Lower lobe of right lung (tissue), 2 donors: ENCODE measurements at places on chromosomes 1 and 21. TPM values are rescaled to one million over a fixed set of nuclear protein-coding genes. Genes with fewer than 3 reads are reported as not detected.
A peak's percentile ranks its signal among the peaks of the same experiment; 100 is the strongest.

DNA sequence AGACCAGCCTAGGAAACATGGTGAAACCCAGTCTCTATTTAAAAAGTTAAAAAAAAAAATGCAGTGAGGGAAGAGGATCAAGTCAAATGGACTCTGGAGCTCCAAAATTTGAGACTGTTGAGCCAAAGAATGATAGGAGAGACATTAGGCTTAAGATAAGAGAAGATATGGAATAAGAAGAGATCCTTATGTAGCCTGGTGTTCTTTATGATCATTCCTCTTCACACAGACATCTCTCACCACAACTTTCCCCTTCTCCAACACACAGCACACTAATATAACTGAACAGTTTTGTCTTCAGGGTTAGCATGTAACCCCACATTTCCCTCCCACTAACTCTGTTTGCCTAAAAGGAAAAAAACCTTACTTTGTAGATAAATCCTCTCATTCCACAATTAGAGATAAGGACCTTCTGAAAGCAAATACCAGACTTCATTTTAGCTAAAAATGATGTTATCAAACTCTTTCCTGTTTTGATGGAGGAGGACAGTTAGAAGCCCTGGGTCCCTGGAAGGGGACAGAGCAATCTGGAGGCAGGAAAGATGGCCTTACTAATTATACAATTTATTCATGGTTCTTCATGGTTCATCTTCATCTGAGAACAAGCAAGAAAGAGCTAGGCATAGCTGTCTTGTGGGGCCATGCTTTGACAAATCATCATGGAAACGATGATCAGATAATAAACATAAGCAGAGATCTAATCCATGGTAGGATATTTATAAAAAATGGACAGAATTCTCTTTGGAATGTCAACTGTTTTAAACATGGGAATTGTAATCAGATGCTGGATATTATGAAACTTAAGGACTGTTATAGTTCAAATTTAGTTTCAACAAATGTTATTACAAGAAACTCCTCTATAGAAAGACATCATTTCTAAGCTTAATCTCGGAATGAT, 96.7 kb upstream of the S1PR1 start:
- H3K4me1 ChIP-seq, result peaks cover 22% of the 10 kb centered on the region
- H3K4me3 ChIP-seq, result no peak overlapping the region
- H3K27me3 ChIP-seq, result no peaks in the 10 kb centered on the region
- no peak for DNase-seq
- no peaks in the 10 kb centered on the region for H3K36me3 ChIP-seq

- peak overlapping the region; percentile 55 for H3K27ac ChIP-seq
- no peaks in the 10 kb centered on the region for H3K36me3 ChIP-seq
- H3K27me3 ChIP-seq, result no peaks in the 10 kb centered on the region
- no peak overlapping the region for H3K4me3 ChIP-seq
- no peak for DNase-seq
- H3K4me1 ChIP-seq, result peaks cover 80% of the 10 kb centered on the region
Observed at GRCh38 chr1:207831517-207832327, 79.2 kb downstream of the CD34 start.

The OR2G6 gene
- total RNA-seq, result not detected

GRCh38 chr1:55150880-55151588, 64.1 kb downstream of the USP24 start:
- H3K4me3 ChIP-seq, result no peak overlapping the region
- no peak overlapping the region for H3K27ac ChIP-seq
- peaks cover 6% of the 10 kb centered on the region for H3K4me1 ChIP-seq
- no peaks in the 10 kb centered on the region for H3K27me3 ChIP-seq
- peaks cover 70% of the 10 kb centered on the region for H3K36me3 ChIP-seq
- DNase-seq, result no peak

The HCRTR1 gene
- total RNA-seq, result not detected

DNA sequence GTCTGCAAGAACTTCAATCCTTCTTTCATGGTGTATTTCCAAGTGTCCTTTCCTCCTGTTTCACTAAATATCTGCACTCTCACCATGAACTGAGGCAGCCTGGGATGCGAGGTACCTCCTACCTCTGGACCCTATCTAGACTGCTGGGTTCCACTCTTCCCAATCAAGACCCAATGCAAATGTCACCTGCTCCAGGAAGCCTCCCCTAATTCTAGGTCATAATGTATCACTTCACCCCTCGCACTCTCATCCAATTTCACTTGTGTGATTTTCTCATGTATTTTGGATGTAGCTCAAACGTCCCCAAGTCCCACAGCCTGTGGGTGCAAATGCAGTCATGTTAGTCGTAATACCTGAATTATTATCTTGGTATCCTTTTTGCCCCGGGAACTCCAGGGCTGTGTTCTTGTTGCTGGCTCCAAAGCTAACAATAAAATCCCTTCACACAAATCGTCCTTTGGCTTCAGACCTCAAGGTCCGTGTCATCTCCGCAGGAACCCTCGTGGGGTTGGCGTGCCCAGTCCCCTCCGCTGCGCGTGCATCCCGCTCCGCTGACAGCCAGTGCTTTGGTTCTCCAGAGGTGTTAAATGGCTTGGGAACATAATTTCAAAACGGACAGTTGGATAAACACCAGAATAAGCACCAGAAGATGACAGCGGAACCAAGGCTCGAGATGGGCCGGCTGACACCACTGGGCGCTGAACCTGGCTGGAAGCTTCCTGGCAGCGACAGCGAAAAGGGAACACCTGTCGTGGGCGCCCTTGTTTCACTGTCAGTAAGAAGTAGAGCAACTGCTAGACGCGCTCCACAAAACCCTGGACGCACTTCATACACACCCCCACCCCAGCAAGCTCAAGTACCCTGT, 1.0 kb upstream of the BACH1 start:
- no peak for DNase-seq
- H3K4me3 ChIP-seq, result peak overlapping the region; percentile 81
- no peaks in the 10 kb centered on the region for H3K36me3 ChIP-seq
- H3K27me3 ChIP-seq, result no peaks in the 10 kb centered on the region
- peak overlapping the region; percentile 93 for H3K27ac ChIP-seq

- DNase-seq, result no peak
- no peaks in the 10 kb centered on the region for H3K27me3 ChIP-seq
- no peak overlapping the region for H3K27ac ChIP-seq
- H3K4me3 ChIP-seq, result no peak overlapping the region
Observed at GRCh38 chr21:29753216-29753615, 186.6 kb downstream of the GRIK1 start.

The ANGPTL7 gene
- total RNA-seq, result 0.80 TPM

The HORMAD1 gene
- total RNA-seq, result 2.7 TPM

GRCh38 chr1:94514095-94514727, 27.3 kb downstream of the F3 start:
- DNase-seq, result no peak
- no peak overlapping the region for H3K4me3 ChIP-seq
- peaks cover 25% of the 10 kb centered on the region for H3K36me3 ChIP-seq
- no peak overlapping the region for H3K27ac ChIP-seq
- no peaks in the 10 kb centered on the region for H3K27me3 ChIP-seq

GRCh38 chr1:159829822-159830465, 3.3 kb downstream of the SLAMF8 start:
- no peak overlapping the region for H3K27ac ChIP-seq
- peaks cover 3% of the 10 kb centered on the region for H3K36me3 ChIP-seq
- DNase-seq, result no peak
- no peaks in the 10 kb centered on the region for H3K27me3 ChIP-seq
- peak overlapping the region; percentile 11 for H3K4me3 ChIP-seq
- peaks cover 54% of the 10 kb centered on the region for H3K4me1 ChIP-seq

The KPRP gene
- total RNA-seq, result not detected

The LPAR3 gene
- 5.7 TPM for total RNA-seq

The SPTA1 gene
- 0.50 TPM for total RNA-seq

- no peak overlapping the region for H3K4me3 ChIP-seq
- H3K27ac ChIP-seq, result no peak overlapping the region
- H3K4me1 ChIP-seq, result no peaks in the 10 kb centered on the region
Observed at GRCh38 chr1:213697192-213697802, 290.5 kb upstream of the PROX1 start.

DNA sequence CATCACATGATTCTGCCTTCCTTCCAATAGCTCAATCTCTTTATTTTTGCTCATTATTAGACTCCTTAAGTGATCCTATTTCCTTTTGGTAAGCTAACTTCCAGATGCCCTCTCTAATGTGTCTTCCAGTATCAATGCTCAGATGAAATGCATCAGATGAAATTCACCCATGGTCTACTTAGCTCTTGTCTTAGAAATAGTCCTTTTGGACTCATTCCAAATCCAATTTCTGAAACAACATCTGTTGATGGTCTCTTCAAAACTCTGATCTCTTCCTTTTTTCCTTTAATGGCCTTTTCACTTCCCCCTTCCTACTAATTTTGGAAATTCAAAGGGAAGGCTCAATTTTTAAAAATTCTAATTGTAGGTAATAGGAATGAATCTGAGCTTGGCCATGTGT, 81.1 kb upstream of the GREM2 start:
- DNase-seq, result no peak
- no peaks in the 10 kb centered on the region for H3K36me3 ChIP-seq
- no peaks in the 10 kb centered on the region for H3K4me1 ChIP-seq

The STUM gene
- total RNA-seq, result 0.83 TPM

The ZNF697 gene
- total RNA-seq, result 8.7 TPM

- no peaks in the 10 kb centered on the region for H3K27me3 ChIP-seq
- H3K36me3 ChIP-seq, result no peaks in the 10 kb centered on the region
- no peak overlapping the region for H3K4me3 ChIP-seq
- DNase-seq, result no peak
Observed at GRCh38 chr21:14913638-14914037, 151.2 kb downstream of the NRIP1 start.

DNA sequence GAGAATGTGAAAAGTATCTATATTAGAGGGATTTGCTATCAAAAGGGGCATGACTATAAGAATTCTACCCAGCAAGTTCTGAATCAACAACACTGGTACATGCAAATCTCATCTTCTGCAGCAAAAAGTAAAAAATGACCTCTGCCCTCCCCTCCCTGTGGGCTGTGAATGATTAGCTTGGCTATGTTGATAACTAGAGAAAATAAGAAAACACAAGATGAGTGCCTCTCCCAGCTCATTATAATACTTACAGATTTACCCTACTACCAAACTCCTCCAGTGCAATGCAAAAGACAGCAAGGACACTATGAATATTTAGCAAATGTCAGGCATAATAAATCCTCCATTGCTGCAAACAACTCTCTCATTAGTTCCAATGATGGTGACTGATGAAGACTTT, 102.4 kb downstream of the SLC45A1 start:
- DNase-seq, result no peak
- H3K4me1 ChIP-seq, result peaks cover 72% of the 10 kb centered on the region
- H3K27ac ChIP-seq, result peak overlapping the region; percentile 94
- H3K36me3 ChIP-seq, result peaks cover 35% of the 10 kb centered on the region

The OR6K3 gene
- 2.2 TPM for total RNA-seq

- DNase-seq, result no peak
- no peaks in the 10 kb centered on the region for H3K4me1 ChIP-seq
- H3K27ac ChIP-seq, result no peak overlapping the region
- no peak overlapping the region for H3K4me3 ChIP-seq
- H3K36me3 ChIP-seq, result no peaks in the 10 kb centered on the region
Observed at GRCh38 chr1:165960136-165960535, 132.7 kb downstream of the UCK2 start.

GRCh38 chr1:222910699-222911098, 95.9 kb downstream of the DISP1 start:
- DNase-seq, result no peak
- no peak overlapping the region for H3K4me3 ChIP-seq
- H3K27ac ChIP-seq, result no peak overlapping the region
- H3K4me1 ChIP-seq, result peaks cover 8% of the 10 kb centered on the region
- H3K27me3 ChIP-seq, result no peaks in the 10 kb centered on the region

- DNase-seq, result peak; percentile 85
- peaks cover 3% of the 10 kb centered on the region for H3K36me3 ChIP-seq
- H3K4me3 ChIP-seq, result peak within 1 kb of the TSS; percentile 88
- peak within 1 kb of the TSS; percentile 87 for H3K27ac ChIP-seq
Observed at GRCh38 chr1:226870401-226871279, at the start of gene PSEN2. Gene PSEN2, plus strand, starts transcription at chr1:226870616. Its CDS starts 11,292 bp downstream, at chr1:226881908.

DNA sequence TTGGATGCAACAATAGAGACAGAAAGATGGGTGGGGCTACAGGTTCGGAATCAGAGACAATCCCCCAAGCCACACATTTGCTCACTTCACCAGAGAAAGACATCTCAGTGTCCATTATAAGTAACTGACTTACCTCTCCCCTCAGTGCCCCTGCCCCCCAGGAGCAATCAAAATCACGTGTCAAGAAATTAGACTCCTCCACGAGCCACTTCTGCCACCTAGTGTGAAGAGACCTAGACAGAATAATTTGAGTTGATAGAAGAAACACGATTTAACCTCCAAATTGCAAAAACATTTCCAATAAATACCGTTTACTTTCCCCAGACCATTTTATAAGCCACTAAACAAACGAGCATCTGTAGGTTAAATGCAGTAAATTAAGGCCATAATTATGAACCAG, 123.2 kb downstream of the SLC30A10 start:
- H3K36me3 ChIP-seq, result no peaks in the 10 kb centered on the region
- H3K27me3 ChIP-seq, result no peaks in the 10 kb centered on the region
- no peak overlapping the region for H3K27ac ChIP-seq
- no peaks in the 10 kb centered on the region for H3K4me1 ChIP-seq
- DNase-seq, result no peak

- DNase-seq, result no peak
- H3K27me3 ChIP-seq, result no peaks in the 10 kb centered on the region
- H3K4me1 ChIP-seq, result peaks cover 42% of the 10 kb centered on the region
- no peak overlapping the region for H3K4me3 ChIP-seq
Observed at GRCh38 chr1:202576816-202577215, 133.4 kb downstream of the SYT2 start.

GRCh38 chr1:66758241-66758755, 6.0 kb downstream of the DYNLT5 start:
- no peaks in the 10 kb centered on the region for H3K27me3 ChIP-seq
- no peak for DNase-seq
- H3K27ac ChIP-seq, result no peak overlapping the region
- no peaks in the 10 kb centered on the region for H3K36me3 ChIP-seq
- no peaks in the 10 kb centered on the region for H3K4me1 ChIP-seq
- H3K4me3 ChIP-seq, result no peak overlapping the region

The LCE2B gene
- total RNA-seq, result not detected

- DNase-seq, result no peak
- no peak overlapping the region for H3K4me3 ChIP-seq
- H3K27ac ChIP-seq, result no peak overlapping the region
- H3K4me1 ChIP-seq, result peaks cover 28% of the 10 kb centered on the region
- no peaks in the 10 kb centered on the region for H3K27me3 ChIP-seq
Observed at GRCh38 chr1:33267468-33268205, 11.3 kb downstream of the ZNF362 start.

DNA sequence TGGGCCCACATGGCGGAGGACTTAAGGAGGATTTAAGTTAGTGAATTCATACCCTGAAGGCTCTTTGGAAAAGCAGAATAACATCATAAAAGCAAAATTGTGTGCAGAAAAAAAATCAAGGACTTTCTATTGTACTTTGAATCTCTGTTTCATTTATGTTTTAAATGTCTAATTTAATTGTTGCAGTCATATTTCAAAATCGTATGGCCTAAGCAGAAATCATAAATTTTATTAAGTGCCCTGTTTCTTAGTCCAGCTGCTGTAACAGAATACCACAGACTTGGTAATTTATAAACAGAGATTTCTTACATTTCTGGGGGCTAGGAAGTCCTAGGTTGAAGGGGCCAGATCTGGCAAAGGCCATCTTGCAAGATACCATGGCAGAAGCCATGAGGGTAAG, 555.6 kb downstream of the LTN1 start:
- H3K36me3 ChIP-seq, result no peaks in the 10 kb centered on the region
- DNase-seq, result no peak
- no peak overlapping the region for H3K4me3 ChIP-seq
- peaks cover 4% of the 10 kb centered on the region for H3K4me1 ChIP-seq

GRCh38 chr1:165539306-165539705, 4.5 kb upstream of the LRRC52 start:
- no peak for DNase-seq
- H3K27me3 ChIP-seq, result no peaks in the 10 kb centered on the region
- H3K4me1 ChIP-seq, result peaks cover 7% of the 10 kb centered on the region
- no peaks in the 10 kb centered on the region for H3K36me3 ChIP-seq
